ENCODE measurements at places on chromosomes 5 and 9.

GRCh38 chr9:121683652-121684051 is 32.2 kb downstream of the DAB2IP start:
- no peak for DNase-seq

DNA sequence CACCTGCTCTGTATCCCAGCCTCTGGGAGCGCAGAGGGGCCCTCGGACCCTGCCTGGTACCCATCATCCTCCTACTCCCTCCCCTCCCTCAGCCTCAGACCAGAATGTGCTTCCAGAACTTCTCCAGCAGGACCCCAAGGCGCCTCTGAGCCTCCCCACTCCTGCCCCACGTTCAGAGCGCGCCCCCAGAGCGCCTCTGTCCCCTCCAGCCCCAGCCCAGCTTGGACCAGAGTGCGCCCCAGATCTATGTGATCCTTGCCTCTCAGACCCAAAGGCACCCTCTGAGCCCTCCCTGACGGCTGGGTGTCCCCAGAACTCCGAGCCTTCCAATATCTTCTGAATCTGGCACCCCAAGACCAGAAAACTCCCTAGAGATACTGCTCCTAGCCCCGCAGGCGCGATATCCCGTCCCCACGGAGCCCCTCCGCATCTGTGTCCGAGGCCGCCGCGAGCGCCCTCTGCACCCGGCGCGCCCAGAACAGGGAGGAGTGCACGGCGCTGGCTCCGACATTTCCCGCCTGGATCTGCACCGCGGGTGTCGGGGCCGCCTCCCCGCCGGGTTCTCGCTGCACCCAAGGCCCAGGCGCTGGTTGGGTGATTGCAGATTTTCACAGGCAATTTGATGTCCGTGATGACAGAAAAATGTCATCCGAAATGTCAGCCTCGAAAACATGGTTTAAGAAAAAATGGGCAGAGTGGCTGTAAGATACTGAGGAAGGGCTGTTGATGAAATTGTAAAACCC is 522 bp downstream of the BHMT start:
- DNase-seq = no peak

DNA sequence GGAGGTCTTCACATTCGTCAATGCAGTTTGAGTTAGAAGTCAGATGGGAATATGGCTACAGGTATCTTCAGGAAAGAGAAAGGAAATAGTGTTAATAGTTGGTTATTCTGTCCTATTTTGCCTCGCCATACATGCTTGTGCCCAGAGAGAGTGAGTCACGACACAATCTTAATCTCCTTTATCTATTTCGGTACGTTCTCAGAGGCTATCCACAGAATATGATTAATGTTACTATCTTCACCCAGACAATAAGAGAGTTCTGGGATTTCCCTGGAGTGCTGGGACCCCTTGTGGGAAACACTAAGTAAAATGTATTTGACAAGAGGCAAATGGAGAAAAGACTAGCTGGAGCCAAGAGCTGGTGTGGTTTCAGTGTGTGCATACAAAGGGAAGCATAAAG is 25.5 kb downstream of the MINAR2 start:
- DNase-seq = no peak

DNA sequence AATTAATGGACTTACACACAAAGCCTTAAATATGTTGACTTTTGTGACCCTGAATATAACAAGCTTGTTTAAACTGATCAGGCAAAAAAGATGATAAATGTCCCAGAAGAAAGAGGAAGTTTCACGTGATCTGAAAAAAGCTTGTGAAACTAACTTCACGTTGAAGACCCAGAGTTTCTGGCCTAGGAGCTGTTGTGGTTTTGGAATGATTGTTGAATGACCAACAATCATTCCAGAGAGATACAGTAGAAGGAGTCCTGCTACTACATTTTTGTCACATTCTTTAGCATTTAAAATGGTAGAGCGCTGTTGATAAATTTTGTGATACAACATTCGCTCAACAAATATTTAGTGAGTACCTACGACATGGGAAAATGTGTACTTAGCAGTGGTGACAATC is 143.1 kb upstream of the FBN2 start:
- no peak for DNase-seq

- DNase-seq = no peak
Measured at GRCh38 chr9:100104314-100104713, 5.3 kb downstream of the INVS start.

- DNase-seq = no peak
Measured at GRCh38 chr5:172559004-172559932, 81.8 kb upstream of the NEURL1B start.

GRCh38 chr5:131786900-131787692 is 9.7 kb downstream of the FNIP1 start:
- DNase-seq = no peak

DNA sequence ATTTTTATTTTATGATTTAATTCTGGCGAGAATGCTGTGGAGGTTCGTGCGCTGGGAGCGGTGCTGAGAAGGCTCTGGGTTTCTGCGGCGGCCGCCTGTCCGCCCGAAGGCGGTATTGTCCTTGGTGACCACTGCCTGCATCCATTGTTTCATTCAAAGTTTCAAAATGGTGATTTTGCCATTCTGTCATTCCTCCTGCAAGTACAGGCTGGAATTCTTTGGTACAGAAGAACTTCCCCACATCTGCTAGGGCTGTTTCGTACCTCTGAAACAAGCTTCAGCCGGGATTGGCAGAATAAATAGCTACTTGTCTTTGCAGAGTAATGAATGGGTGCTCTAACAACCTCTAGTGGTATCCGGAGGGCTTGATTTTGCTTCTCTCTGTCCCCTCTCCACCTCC is 112.6 kb upstream of the CACNA1B start:
- DNase-seq = no peak

GRCh38 chr5:150035139-150035895 is 34.8 kb downstream of the HMGXB3 start:
- no peak for DNase-seq

DNA sequence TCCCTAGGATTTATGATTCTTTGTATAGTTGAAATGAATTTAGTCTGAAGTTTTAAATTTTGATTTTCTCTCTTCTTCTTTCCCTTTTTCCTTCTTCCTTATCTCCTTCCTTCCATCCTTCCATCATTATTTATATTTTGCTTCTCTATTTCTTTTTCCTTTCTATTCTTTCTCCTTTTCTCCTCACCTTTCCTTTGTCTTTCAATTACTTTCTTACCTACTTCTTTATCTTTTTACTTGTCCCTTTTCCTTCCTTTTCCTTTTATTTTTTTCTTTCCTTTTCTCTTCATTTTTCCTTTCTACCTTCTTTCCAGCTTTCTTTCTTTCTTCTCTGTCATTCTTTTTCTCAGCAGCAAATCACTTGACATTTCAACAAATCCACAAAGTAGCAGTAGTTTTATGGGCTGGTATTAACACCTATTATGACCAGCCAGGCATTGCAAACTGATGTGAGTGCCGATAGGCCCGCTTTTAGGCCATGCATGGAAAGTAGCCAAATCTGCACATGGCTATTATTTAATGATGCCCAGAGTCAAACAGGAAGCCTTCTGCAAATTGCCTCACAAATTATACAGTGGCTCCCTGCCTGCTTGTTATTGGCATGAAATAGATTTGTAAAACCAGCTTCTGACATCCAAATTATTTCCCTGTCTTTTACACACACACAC is 37.1 kb upstream of the NR3C1 start:
- no peak for DNase-seq

DNA sequence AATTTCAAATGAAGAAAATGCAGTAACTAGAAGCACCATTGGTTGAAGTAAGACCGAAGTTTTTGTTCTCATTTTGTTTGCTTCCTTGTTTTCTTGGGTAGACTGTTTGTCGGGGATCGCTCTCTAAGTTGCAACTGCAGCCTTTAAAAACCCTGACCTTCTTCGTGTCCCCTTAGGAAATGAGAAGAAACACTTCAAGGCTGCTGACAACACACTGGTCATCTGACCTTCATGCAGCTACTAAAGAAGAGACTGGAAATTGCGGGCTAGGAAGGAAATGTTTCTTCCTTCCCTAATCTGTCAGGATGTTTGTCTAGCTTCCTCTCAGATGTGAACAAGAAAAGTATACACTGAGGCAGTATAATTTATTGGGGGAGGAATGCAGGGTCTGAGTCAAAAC is 50.7 kb upstream of the CHSY3 start:
- DNase-seq = no peak

GRCh38 chr5:177183766-177184360 is 50.3 kb downstream of the NSD1 start:
- no peak for DNase-seq

DNA sequence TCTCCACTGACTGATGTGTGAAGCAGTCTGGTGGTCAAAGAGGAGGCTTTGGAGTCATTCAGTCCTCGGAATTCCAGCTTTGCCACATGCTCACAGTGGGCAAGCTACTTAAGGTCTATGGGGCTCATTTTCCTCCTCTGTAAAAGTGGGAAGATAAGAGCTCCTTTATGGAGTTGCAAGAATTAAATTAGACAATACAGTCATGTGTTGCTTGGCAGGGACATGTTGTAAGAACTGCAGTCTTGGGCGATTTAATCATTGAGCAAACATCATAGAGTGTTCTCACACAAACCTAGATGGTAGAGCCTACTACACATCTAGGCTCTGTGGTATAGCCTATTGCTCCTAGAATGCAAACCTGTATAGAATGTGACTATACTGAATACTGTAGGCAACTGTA is 253.9 kb downstream of the SH3GL2 start:
- DNase-seq = no peak

DNA sequence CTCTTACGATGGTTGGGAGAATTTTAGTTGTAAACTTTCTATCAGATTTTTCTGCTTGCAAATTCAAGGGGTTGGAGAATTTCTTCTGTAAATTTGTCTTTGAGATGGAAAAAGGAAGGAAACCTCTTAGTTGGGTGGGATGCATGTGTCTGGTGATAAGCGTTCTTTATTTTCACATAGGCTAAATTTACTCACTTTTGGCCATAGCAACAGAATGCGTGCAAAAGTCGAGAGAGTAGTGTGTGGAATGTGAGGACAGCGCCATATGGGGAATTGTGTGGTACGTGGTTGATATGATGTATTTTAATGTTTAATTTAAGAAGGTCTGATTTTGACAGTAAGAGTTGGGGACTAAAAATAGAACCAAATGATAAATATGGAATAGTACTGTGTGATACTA is 282.2 kb downstream of the TAF11L14 start:
- no peak for DNase-seq

All from KG1 (cell line).